ENCODE measurements at places on chromosomes 1 and 21. TPM values are rescaled to one million over a fixed set of nuclear protein-coding genes. Genes with fewer than 3 reads are reported as not detected.

GRCh38 chr1:181216591-181216994 is 128.1 kb downstream of the IER5 start:
- DNase-seq: no peak

DNA sequence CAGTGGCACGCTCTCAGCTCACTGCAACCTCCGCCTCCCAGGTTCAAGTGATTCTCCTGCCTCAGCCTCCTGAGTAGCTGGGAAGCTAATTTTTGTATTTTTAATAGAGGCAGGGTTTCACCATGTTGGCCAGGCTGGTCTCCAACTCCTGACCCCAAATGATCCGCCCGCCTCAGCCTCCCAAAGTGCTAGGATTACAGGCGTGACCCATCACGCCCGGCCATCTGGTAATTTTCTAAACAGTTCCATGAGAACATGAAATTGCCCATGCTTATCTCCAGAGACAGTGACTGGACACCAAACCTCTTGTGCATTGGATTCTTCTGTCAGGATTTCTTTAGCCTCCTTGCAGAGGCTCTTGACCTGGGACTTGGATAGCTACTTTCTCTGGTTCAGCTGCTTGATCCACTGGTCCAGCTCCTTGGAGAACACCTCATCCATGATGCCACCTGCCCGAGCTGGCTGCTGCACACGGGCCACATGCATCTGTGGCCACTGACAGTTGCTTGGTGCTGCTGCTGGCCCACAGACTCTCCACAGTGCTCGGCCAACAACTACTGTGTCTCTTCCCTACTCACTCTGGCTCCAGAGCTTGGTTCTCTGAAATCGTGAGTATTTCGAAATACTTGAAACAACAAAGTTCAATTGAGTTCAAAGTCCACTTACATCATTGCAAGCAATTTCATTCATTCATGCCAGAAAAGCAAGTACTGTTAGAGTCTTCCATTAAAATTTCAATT is 40.0 kb upstream of the CTPS1 start:
- peak; percentile 58 for DNase-seq

GRCh38 chr1:115669886-115670285 is 28.1 kb downstream of the VANGL1 start:
- DNase-seq: no peak

- no peak for DNase-seq
These were observed 353.0 kb downstream of the NPHP4 start for GRCh38 chr1:5639106-5639722.

DNA sequence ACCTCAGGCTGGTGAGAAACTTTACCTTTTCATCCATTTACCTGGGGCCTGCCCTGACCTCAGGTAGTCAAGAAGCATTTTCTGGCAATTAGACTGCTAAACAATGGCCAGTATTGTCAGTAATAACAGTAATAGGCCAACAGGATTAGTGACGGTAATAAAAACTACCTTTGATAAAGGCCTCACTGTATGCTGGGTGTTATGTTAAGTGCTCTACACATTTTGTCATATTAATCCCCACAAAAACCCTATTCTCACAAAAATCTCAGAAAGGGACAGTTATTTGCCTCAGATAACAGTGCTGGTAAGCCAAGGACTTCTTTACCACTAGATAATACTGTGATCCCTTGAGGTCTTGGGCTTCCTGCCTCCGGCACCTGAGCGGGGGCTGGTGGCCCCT is 191.4 kb downstream of the FOXD2 start:
- DNase-seq: no peak

GRCh38 chr1:157496121-157496526 is 56.2 kb downstream of the FCRL5 start:
- DNase-seq: no peak

- DNase-seq: no peak
These were observed 1.4 kb downstream of the CASQ1 start for GRCh38 chr1:160191756-160192155.

DNA sequence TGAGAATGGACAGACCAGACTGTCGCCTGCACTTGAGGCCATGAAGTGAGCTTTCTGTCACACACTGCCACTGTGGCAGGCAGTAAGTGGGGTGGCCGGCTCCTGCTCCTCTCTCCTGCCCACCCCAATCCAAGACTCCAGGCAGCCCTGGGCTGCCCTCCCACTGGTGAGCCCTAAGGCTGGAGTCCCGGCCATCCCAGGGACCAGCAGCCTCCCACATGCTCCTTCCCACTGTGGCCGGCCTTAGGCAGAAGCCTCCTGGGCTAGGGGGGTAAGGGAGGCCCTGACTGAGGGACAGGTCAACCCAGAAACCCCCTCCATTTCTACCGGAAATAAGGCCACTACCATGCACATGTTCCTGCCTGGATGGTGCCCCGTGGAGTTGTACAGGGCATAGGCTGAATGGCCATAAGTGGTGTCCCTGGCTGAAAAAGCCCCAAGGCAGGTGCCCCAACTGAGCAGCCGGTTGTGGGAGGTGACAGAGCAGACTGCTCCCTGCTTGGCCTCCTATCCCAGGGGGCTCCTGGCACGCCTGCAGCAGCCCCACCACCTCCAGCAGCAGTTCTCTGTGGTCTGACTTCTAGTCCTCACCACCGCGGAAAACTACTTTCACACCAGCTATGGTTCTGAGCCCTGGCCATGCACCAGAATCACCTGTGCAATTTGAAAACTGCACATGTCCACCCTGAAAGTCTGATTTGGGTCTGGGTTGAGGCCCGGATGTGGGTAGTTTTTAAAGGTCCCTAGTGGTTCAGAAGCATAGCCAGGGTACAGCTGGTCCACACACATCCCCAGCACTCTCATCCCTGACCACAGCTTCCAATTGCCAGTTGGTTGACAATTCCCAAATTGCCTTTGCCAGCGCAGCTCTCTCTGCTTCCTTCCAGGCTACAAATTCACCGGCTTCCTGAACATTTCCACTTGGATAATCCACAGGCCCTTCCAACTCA is 1.6 kb upstream of the ARTN start:
- no peak for DNase-seq

DNA sequence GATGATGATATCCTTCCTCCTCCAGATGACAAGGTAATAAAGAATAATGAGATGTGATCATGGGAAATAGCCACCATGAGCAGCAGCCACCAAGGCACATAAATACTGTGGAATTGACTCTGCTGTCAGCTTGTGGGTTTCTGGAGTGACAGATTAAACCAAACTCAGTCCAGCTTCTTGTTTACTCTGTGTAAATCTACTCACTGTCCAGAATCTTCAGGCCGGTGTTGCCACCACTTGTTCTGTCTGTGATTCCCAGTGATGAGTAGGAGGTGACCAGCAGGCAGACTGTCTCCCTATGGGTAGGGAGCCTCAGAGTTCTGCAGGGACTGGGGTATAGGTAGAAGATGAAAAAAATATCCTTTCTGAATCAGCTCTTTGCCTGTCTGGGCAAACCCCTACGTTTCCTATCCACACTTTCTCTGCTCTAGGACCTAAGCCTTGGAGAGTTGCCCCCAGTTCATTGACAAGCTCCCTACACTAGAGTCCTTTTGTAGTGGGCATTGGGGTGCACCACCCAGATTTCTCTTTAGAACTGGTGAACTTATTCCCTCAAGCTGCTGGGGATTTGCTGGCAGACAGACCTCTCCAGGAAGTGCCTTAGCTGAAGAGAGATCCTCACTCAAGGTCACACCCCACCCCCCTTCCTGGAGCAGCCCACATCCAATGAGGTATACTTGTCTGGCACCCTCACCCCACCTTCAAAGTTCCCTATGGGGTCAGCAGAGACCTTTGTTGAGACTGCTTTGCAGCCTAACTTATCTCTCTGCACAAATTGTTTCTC is 47.6 kb downstream of the ATP1A1 start:
- DNase-seq: no peak

DNA sequence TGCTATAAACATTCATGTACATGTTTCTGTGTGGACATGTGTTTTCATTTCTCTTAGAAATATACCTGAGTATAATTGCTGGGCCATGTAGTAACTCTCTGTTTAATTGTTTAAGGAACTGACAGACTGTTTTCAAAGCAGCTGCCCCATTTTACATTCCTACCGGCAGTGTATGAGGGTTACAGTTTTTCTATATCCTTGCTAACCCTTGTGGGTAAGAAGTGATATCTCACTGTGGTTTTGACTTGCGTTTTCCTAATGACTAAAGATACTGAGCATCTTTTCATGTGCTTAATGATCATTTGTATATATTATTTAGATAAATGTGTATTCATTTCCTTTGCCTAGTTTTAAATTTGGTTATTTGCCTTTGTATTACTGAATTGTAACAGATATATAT is 81.7 kb downstream of the DNM3 start:
- DNase-seq: no peak

- no peak for DNase-seq
These were observed 12.2 kb downstream of the HDAC1 start for GRCh38 chr1:32303997-32304622.

- peak; percentile 54 for DNase-seq
These were observed 33.9 kb downstream of the WDR4 start for GRCh38 chr21:42845296-42845965.

DNA sequence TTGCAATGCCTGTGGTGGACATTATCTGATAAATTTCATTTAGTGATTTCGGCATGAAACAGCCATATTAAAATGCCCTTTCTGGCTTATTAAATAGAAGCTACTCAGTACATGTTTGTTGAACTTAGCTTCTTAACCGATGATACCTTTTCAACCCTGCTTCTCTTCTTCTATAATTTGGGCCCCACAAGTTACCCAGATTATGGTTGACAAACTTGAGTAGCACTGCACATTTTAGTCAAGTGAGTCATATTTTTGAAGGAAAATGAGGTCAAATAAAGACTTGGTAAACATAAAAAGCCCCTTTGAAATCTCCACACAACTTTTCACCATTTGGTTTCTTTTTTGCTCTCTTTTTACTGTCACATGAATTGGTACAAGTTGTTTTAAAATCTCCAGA is 33.8 kb downstream of the GIPC2 start:
- DNase-seq: no peak

DNA sequence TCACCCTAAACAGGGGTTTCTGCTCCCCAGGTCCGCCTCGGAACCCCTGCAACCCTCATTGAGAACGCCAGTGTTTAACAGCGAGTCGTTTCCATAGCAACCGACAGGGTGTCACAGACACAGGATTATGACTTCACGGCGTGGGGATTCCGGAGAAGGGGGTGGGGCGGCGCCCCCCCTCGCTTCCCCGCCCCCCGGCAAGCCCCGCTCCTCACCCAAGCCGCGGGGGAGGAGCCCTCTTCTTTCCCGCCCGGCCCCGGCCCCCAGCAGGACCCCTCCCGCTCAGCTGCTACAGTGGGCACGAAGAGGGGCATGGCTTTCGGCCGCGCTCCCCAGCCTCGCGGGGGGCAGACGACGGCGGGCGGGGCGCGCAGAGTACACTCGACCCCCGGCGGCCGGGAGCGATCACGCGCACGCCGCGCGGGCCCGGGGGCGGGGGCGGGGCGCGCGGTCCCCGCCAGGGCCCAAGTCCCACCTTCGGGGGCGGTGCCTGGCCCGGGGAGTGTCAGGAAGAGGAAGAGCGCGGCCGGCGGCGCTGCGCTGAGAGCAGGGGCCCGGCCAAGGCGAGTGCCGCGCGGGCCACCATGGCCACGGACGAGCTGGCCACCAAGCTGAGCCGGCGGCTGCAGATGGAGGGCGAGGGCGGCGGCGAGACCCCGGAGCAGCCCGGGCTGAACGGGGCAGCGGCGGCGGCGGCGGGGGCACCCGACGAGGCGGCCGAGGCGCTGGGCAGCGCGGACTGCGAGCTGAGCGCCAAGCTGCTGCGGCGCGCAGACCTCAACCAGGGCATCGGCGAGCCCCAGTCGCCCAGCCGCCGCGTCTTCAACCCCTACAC is at the start of gene EFHD2:
Gene EFHD2, plus strand, starts transcription at position 501 of the 835 bp plus-strand sequence. Its CDS starts 84 bp downstream, at position 585.
- DNase-seq: peak; percentile 85

GRCh38 chr1:225999912-226000337 is 782 bp upstream of the SDE2 start:
- DNase-seq: no peak

GRCh38 chr21:33254766-33255165 is 11.4 kb upstream of the IL10RB start:
- no peak for DNase-seq

DNA sequence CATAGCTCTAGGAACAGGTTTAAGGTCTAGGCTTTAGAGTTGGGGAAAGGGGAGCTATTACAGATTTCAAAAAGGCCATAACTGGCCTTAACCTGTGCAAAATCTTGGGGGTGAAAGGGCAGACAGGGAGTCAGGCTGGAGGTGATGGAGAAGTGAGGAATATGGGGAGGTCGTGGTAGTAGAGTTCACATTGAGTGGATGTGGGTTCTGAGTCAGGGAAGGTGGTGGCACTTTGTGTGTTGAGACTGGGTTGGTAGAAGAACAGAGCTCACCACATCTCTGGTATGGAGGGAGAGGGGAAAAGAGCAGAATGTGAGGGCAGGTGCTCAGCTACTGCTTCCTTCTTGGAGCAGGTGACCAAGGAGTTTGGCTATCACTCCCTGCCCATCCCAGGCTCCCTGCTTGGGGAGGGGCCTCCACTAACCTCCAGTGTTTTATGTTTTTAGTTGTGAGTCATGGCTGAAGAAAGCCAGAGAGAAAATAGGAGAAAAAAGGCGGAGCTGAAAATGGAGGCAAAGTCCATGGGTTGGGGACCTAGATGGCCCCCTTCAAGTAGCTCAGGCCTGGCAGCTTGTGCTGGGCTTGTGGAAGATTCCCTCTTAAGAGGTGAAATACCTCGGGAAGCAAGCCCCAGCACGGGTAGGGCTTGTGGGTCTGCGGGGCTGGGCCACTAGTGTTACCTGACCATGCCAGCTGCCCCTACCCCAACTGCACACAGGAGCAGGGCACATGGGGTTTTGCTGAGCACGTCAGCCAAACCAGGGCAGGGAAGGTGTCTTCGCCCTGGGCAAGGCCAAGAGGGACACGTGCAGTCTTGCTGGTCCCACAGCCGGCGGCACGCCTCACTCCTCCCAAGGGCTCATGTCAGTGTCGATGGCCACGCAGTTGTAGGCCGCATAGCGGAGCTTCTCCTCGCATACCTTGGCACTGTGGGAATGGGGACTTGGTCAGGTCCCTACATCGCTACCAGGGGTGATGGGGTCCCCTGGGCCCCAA is 8.2 kb downstream of the HECTD3 start:
- DNase-seq: no peak

GRCh38 chr1:117237726-117238381 is 27.1 kb upstream of the VTCN1 start:
- no peak for DNase-seq

The S1PR1 gene
- total RNA-seq: 54.9 TPM

The USH2A gene
- 3.6 TPM for total RNA-seq

The SLAMF6 gene
- 0.22 TPM for total RNA-seq

The ANGPTL3 gene
- total RNA-seq: not detected

The TMPRSS15 gene
- not detected for total RNA-seq

The SLC35F3 gene
- not detected for total RNA-seq

The CYP4Z1 gene
- 0.71 TPM for total RNA-seq

The GNAT2 gene
- not detected for total RNA-seq

The OR2T35 gene
- total RNA-seq: not detected

The F13B gene
- not detected for total RNA-seq

The PRKAA2 gene
- 112 TPM for total RNA-seq

The ENAH gene
- 78.6 TPM for total RNA-seq

The CEP104 gene
- total RNA-seq: 32.2 TPM

The DCST1 gene
- not detected for total RNA-seq
